Suppressor macrophage treated with lipopolysaccharide for 1 hour (primary cell): ENCODE measurements at places on chromosomes 13 and 19.
A peak's percentile ranks its signal among the peaks of the same experiment; 100 is the strongest.

DNA sequence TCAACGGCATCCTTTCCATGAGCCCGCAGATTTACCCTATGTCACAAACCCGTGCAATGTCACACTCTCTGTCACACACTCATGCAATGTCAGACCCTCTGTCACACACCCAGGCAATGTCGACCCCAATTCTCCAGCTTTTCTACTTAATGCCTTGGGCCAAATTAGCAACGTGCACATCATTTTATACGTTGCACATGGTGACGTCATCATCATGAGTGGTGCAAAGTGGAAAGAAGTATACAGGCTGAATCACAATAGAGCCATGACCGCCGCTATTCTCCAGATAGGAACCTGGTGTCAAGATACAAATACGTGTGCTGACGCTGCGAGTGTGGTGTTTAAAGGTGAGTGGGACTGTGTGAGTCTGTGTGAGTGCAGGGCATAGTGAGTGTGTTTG is 21.7 kb upstream of the ZNF845 start:
- no peak for DNase-seq

- DNase-seq, result peak; percentile 74
Measured at GRCh38 chr13:45349438-45349837, 8.5 kb upstream of the TPT1 start.

- DNase-seq, result peak; percentile 86
Measured at GRCh38 chr19:10286803-10287737, at the start of gene ICAM4. ICAM4 (plus strand) TSS chr19:10286955; CDS start chr19:10287013, 58 bp downstream.

- DNase-seq, result no peak
Measured at GRCh38 chr13:101053301-101054093, 362.8 kb downstream of the NALCN start.

DNA sequence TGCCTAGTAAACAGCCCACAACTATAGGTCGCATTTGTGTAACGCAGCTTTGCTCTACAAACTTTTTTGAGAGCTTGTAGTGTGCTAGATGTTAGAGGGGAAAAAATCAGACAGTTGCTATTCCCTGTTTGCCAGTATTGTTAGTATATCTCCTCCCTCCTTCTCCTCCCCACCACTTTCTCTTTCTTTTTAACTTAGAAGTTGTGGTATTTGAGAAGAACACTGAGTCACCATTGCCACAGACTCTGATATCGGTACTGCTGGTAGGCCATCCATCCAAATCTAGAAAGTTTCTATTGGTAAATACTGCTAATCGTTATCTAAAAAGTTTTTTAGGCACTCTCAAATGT is 666 bp downstream of the POMP start:
- DNase-seq, result peak; percentile 55

- no peak for DNase-seq
Measured at GRCh38 chr19:14603990-14604387, 21.1 kb downstream of the CLEC17A start.

DNA sequence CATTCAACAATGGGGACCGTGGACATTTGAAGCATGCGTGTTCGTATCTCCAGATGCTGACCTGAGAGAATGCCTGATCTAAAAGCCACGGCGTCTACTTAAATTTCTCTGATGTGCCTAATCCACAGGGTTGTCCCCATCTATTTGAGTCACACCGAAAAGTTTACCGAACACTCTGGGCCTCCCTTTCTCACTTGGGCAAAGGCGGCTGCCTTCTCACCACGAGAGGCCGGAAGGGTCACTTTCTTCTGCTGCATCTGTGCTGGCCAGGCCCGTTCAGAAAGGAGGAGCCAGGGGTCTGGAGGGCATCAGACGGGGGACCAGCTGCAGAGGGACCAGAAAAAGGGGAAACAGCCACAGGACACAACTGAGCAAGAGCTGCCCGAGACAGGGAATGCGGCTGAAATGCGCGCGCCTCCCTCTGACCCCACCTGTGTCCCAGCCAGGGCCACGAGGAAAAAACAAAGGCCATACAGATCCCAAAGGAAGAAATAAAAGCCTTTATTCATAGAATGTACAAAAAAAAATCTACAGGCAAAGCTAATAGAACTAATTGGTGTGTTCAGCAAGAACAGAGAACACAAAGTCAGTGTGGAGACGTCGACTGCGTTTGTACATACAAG is 71.3 kb upstream of the C13orf46 start:
- no peak for DNase-seq

DNA sequence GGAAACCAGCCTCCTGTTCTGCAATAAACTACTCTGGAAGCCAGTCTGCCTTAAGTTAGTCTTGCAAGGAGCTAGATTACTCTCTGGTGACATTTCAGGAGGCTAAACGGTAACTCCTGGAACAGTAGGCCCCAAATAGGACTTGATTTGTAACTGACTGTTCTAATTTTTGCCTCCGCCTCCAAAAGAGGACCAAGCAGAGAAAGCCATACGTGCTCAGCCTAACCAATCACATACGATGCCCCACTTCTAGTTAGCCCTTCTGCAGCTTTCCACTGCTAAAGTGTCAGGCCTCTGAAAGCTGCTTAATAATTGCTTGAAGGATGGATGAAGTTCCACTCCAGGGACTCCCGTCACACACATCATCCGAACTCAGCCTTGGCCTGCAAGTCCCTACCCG is 744 bp downstream of the ZNF805 start:
- DNase-seq, result no peak

GRCh38 chr13:98328511-98328910 is 151.4 kb upstream of the RNF113B start:
- no peak for DNase-seq

- peak; percentile 3 for DNase-seq
Measured at GRCh38 chr19:34838753-34839431, 65.9 kb upstream of the ZNF599 start.

GRCh38 chr19:5949792-5950305 is 28.1 kb downstream of the RANBP3 start:
- no peak for DNase-seq

- DNase-seq, result no peak
Measured at GRCh38 chr13:93480553-93481106, 254.0 kb downstream of the GPC6 start.

- DNase-seq, result peak; percentile 91
Measured at GRCh38 chr13:49627831-49628652, at the start of gene ARL11. ARL11 (plus strand) TSS chr13:49628507; CDS start chr13:49630448, 1,941 bp downstream.

DNA sequence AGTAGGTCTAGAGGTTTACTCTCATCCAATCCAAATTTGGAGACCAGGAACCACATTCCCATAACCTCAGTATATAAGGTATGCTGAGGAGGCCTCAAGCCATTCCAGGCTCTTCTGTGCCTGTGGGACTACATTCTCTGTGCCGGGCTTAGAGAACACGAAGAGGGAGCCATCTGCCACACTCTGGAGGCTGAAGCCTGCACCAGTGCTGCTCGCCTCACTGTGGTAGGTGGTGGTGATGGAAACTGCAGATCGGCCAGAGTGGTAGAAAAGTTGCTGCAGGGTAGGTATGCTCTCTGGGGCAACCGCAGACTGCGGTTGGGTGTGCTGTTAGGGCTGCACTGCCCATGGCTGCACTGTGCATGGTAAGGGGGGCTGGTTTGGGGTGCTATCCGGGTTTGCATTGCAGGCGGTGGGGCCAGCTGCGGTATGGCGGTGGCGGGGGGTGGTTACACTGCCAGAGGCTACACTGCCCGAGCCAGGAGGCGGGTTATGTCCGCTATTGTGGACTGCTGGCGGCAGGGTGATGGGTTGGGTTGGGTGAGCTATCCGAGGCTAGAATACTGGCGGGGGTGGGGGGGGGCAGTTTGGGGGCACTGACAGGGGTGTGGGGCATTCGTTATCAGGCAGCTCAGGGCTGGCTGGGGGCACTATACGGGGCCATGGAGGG is 145.0 kb downstream of the TNFRSF19 start:
- no peak for DNase-seq
